ENCODE measurements at places on chromosomes 12 and 14.

DNA sequence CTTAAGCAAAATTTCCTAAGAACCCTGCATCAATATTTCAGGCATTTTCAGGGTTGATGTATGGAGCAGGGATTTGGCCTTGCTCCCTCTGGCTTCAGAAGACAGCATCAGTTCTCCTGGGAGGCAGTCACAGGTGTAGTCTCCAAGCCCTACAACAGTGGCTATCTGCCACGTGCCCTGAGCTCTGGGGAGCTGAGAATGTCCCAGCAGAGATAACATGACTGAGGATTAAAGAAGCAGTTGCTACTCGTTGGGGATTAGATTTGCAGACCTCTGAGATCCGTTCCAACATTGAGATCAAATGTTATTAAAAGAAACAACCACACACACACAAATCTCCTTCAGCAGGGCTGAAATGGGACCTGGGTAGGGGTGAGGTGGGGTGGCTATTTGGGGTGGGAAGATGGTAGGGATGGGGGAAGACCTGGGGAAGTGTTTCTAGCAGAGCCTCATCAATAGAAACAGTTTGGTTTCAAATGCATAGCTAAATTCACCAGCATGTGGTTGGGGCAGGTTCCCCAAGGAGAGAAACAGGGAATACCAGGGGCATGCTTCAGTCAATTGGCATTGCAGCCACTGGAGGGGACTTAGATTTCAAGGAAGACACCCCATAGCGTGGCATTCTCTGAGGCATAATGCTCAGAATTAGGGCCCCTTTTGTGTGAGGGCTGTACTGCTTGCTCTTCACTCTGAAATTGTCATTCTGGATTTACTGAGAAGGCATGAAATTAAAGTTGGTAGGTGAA, 15.2 kb upstream of the FAM234B start:
- no peak for DNase-seq

DNA sequence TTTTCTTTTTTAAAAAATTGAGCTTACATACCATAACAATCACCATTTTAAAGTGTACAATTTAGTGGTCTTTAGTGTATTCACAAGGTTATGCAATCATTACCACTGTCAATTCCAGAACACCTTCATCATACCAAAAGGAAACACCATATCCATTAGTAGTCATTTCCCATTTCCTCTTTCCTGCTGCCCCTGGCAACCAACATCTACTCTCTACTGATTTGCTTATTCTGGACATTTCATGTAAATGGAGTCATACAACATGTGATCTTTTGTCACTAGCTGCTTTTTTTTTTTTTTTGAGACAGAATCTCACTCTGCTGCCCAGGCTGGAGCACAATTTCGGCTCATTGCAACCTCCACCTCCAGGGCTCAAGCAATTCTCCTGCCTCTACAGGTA, 66.8 kb upstream of the CFL2 start:
- DNase-seq: no peak

DNA sequence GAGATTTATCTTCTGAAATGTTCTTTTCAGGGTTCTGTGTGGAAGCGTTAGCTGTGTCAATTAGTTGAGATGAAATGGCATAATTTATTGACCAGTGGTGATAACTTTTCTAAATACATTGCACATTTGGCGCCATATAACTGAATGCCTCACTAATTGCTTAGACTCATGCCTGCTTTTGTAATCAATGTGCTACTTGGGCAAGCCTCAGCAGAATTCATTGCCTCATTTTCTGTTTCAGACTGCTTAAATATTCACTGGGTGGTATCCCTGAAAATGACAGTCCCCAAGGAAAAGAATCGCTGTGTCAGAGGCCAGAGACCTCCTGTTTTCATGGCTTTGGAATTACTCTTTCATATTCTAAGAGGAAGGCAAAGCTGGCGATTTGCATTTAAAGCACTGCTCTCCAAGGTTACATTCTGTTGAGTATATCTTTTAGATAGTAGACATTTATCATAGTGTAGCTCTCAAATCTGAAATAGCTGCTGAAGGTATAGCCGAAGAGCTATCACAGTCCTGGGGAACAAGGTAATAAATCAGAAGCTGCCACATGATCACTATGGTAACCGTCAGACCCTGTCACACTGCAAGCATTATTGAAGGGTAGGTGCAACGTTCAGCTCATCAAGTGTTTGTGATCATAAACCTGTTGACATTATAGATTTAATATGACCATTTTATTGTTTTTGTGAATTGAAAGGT, 297.3 kb upstream of the E2F7 start:
- no peak for DNase-seq

- DNase-seq: no peak
These were observed 8.7 kb downstream of the HDAC7 start for GRCh38 chr12:47811072-47811396.

DNA sequence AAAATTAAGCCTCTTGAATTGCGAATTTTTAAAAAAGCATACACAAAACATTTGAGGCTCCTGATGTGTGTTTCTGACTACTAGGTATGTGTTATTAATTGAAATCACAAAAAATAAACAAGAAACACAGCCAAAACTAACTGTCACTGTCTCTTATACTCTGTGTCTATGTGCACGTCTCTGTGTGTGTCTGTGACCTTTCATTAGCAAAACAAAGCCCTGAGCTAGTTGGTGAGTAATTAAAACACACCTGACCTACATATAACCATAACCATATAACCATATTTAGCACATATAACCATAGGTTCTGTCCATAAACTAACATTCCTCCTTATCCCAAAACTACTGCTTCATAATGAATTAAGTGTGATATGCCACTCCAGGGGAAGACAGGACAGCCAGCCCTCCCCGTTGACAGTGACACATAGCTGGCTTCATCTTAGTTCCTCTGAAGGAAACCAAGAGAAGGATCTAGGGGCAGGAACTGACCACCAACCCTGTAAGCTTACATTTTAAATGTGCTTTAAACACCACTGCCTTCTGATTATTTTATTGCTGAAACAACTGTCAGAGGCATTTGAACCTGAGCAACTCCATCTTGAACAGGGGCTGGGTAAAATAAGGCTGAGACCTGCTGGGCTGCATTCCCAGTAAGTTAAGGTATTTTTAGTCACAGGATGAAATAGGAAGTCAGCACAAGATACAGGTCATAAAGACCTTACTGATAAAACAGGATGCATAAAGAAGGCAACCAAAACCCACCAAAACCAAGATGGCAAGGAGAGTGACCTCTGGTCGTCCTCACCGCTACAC, 106.7 kb downstream of the PPP2R5E start:
- no peak for DNase-seq

GRCh38 chr12:48004053-48004941, at the start of gene COL2A1:
Gene COL2A1 (minus strand): TSS chr12:48004476. CDS start chr12:48004321, 155 bp downstream.
- DNase-seq: no peak

GRCh38 chr12:3371018-3371417, 120.0 kb upstream of the PRMT8 start:
- no peak for DNase-seq

DNA sequence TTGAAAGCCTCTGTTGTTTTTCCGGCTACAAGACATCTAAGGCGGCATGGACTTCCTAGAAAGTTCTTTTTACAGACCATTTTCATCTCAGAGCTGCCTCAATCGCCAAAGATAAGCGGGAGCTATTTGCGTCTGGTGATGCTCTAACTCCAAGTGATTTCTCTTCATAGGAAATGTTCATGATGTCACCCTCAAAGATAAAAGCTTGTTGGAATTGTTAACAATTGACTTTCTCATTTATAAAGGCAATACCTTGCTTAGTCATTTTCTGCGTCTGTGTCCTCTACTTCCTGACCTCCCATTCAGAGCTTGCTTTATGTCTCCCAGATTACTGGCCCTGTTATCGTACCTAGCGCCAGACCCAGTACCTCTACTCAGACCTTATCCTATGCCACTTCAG, 259.0 kb upstream of the G2E3 start:
- DNase-seq: no peak

DNA sequence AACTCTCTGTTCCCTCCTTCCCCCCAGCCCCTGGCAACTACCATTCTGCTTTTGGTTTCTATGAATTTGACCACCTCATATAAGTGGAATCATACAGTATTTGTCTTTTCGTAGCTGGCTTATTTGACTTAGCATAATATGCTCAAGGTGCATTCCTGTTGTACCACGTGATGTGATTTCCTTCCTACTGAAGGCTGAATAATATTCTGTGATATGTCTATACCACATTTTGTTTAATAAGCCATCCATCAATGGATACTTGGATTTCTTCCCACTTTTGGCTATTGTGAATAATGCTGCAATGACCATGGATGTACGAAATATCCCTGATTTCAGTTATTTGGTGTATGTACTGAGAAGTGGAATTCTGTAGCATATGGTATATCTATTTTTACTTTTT, 16.3 kb downstream of the NDUFA9 start:
- no peak for DNase-seq

- DNase-seq: no peak
These were observed 89.0 kb upstream of the SFSWAP start for GRCh38 chr12:131621701-131622421.

DNA sequence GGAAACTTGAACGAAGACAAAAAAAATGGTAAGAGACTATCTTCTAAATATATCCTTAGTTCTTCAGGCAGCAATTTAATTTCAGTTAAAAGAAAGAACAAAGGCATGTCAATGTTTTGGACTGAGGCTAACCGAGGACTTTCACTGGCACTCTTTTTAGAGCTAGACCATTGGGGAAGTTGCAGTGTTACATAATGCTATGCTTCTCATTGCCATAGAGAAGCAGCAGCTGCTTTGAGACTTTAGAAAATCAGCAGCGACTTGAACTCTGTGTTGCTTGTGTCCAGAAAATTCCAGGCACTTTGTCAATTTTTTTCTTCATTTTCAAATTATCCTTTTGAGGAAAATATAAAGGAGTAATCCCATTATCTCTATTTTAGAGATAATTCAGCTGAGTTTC, 964.2 kb downstream of the NRXN3 start:
- DNase-seq: no peak

All from CD8-positive, alpha-beta memory T cell (primary cell).